ENCODE measurements at places on chromosomes 7 and 10.

GRCh38 chr7:44461387-44461786 is 29.1 kb downstream of the NUDCD3 start:
- no peak for DNase-seq

GRCh38 chr7:97671571-97671970 is 60.3 kb upstream of the TAC1 start:
- no peak for DNase-seq

DNA sequence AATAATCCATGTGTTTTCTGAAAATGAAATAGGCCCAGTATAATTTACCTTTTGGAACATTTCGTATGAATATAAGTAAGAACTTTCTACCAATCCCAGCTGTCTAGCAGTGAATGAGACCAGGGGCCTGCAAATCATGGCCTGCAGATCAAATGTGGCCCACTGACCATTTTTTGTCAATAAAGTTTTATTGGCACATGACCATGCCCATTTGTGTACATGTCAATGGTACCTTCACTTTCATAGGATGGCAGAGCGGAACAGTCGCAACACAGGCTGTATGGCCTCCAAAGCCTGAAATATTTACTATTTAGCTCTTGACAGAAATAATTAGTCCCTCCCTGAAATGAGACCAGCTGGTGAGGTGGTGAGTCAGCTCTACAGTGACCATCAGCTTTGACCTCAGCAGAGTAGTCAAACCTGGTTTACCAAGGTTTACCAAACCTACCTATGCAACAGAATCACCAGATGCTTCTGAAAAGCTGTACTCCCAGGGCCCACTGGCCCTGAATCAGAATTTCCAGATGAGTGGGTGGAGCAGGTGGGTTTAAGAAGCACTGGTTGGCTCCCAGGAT is 13.8 kb upstream of the C10orf90 start:
- peak; percentile 75 for DNase-seq

DNA sequence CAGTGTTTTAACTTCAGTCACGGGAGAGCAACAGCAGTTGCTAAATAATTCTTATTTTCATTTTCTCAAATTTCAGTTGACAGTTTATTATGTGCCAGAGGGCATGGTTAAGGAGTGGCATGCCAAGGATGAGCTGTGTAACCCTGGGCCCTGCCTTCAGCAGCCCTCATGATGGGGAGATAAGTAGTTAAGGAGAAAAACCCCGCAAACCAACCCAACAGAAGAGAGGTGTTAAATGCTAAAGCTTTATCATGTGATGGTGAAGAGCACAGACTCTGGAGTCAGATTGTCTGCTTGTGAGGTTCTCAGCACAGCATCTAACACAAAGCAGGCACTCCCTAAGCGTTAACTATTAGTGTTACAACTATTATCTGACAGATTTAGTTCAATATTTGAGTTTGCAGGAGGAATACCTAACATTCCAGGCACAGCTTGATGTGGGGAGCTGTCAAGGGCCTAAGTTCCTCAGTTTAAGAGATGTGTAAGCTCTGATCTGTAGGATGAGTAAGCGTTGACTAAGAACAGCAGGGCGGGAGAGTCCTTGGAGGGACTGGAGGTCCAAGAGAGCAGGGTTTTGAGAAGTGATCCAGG is 29.6 kb downstream of the STAM start:
- no peak for DNase-seq

DNA sequence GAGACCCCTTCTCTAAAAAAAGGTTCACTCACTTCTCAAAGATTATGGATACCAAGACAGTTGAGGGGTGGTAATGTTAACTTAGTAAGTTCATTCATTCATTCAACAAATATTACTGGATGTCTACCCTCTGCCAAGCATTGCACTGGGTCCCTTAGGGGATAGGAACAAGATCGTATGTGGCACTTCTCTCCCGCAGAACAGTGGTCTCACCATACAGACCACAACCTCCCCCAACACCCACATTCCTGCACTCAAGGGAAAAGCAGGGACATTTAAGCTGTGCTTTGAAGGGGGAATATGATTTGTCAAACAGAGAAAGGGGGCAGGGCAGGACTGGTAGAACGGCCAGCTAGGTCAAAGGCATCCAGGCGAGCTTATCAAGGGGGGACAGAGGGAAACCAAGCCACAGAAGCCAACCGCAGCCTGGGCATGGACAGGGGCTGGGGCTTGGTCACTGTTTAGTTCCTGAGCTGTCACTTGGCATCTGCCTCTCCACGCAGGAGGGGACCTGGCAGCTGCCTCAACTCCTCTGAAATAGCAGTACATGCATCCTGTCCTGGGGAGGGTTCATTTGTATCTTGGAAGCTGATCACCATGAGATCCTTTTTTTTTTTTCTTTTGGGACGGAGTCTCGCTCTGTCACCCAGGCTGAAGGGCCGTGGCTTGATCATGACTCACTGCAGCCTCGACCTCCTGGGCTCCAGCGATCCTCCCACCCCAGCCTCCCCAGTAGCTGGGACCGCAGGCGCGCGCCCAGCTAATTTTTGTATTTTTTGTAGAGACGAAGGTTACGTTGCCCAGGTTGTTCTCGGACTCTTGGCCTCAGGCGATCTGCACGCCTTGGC is 949 bp upstream of the CLIP2 start:
- no peak for DNase-seq

DNA sequence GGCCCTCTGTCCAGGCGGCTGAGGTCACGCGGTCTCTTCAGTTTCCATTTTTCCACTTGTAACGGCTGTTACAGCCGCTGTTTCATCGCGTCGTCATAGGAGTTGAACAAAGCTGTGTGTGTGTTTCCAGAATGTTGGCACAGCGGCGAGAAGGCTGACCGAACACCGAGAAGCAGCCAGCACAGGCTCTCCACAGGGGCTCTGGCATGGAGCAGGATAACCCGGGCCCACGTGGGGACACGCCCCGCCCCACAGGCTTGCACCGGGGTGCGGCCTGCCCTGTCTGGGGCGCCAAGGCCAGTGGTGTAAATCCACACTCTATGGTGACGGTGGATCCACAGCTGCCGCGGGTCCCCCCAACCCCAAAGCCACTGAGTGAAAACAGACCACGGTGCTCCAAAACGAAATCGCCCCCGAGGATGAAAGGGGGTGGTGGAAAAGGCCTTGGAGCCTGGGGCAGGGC is 448.2 kb downstream of the DNAJB6 start:
- DNase-seq: no peak

DNA sequence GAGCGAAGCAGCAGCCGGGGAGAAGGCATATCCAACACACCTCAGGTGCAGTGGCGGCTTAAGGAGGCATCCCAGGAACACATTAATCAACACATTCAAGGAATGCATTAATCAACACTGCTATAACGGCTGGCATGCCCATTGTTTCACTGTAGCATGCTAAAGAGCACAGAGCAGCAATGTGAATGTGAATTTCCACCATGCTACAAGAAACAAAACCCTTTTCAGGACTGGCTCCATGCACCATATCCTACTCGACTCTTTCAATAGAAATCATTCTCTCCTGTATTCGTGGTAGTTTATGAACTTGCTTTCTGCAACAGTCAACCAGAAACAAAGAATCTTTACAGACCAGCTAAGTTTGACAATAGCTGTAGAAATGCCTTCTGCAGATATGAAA is 149.0 kb downstream of the NRCAM start:
- DNase-seq: no peak

GRCh38 chr10:132185601-132186487 is 904 bp upstream of the DPYSL4 start:
- no peak for DNase-seq

DNA sequence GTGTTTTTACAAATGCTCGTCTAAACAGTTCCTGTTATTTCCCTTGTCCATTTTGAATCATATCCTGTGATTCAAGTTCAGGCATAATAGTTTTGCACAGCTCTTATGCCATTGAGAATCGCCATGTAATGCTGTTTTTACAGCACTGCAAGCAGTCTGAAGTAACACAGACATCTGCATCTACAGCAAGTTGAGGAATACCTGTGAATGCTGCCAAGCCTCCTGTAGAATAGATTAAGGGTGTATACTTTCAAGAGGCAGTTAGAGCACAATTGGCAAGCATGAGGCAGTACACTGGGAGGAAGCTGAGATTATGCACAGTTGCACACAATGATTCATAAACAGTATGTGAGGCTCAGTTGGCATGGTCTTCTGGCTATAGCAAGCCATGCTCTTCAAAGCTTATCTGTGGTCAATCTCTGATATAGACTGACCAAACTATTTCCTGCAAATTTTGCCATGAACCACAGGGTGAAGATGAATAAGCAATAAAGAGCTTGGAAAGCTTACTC is 121.9 kb upstream of the AKR1E2 start:
- DNase-seq: peak; percentile 92

GRCh38 chr7:129777993-129778769 is 166.7 kb downstream of the NRF1 start:
- DNase-seq: no peak

GRCh38 chr10:61735882-61736281 is 73.2 kb downstream of the CABCOCO1 start:
- no peak for DNase-seq

- no peak for DNase-seq
These were observed 633.4 kb upstream of the MGMT start for GRCh38 chr10:128833671-128834070.

DNA sequence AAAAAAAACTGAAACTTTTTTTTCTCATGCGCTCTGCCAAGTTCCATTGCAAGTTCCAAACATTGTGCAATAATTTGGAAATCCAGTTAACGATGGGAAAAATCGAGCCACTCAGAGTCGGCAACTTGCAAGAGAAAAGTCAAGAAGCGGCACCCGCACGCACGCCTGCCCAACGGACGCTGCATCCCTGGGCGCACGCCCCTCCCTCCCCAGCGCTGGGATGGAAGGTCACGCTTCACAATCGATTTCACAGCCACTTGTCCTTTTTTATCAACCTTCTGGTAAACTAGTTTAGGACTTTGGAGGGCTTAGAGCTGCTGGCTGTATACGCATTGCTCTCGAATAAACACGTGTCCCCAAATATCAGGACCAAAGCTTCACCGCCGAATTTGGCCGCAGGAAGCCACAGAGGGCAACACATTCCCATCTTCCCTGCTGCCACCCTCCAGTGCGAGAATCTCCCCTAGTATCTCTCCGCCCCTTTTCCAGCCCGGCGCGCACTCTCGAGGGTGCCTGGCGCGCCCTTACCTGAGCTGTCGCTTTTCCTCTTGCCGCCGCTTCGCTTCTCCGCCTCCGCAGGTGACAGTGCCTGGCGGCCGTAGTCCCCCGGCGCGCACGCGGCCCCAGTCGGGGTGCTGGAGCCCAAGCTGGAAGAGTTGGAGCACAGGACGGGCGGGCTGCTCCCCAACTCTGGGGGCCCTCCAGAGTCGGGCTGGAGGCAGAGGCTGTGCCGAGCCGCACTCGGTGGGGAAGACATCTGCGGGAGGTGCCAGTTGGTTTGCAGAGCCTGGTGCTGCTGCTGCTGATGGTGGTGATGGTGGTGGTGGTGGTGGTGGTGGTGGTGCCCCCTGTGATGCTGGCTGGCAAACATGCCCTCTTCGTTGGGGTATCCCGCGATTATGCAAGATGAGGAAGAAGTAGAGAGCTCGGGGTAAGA is 857 bp downstream of the MEOX2 start:
- DNase-seq: no peak

GRCh38 chr7:49669285-49669684 is 104.2 kb upstream of the VWC2 start:
- DNase-seq: no peak

GRCh38 chr10:71285180-71285545 is 33.9 kb upstream of the SLC29A3 start:
- peak; percentile 63 for DNase-seq

- peak; percentile 81 for DNase-seq
These were observed at the start of gene FHIP2A for GRCh38 chr10:114821293-114821914. Gene FHIP2A (plus strand): TSS chr10:114821780. CDS start chr10:114822079, 299 bp downstream.

GRCh38 chr7:84073186-84073875 is 121.3 kb downstream of the SEMA3A start:
- no peak for DNase-seq

DNA sequence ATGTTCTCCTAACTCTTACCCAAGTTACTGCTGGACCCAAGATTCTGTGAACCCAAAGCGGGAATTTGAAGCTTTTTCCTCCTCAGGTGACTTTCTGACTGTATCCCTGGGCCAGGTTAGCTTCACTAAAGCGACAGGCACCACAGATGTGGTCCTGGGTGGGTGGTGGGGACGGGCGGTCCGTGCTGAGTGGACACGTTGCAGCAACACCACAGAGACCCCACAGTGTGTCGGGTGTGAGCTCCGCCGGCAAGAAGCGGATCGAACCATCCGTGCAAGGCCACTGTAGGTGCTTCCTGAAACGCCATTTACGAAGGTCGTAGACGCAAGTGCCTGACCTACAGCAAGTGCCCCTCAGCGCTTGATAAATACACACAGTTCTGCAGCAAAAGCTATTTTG is 325.9 kb downstream of the ADARB2 start:
- DNase-seq: no peak

DNA sequence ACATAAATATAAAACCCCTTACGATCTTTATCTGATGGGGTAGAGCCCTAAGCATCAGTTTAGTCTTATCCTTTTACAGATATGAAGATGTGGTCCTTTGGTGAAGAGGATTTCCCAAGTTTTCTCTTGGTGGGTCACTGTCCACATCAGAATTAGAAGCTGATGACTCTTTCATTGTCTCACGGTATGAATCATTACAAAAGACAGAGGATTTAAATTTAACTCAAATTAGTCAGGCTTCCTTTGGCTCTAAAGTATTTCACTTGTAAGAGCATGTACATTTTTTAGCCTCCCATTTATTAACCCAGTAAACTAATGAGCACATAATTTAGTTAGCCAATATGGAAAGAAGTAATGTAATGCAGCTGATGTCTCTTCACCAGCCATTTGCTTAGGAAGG is 49.9 kb upstream of the TMEM26 start:
- DNase-seq: no peak

- no peak for DNase-seq
These were observed 15.8 kb upstream of the TRIM8 start for GRCh38 chr10:102628451-102628911.

DNA sequence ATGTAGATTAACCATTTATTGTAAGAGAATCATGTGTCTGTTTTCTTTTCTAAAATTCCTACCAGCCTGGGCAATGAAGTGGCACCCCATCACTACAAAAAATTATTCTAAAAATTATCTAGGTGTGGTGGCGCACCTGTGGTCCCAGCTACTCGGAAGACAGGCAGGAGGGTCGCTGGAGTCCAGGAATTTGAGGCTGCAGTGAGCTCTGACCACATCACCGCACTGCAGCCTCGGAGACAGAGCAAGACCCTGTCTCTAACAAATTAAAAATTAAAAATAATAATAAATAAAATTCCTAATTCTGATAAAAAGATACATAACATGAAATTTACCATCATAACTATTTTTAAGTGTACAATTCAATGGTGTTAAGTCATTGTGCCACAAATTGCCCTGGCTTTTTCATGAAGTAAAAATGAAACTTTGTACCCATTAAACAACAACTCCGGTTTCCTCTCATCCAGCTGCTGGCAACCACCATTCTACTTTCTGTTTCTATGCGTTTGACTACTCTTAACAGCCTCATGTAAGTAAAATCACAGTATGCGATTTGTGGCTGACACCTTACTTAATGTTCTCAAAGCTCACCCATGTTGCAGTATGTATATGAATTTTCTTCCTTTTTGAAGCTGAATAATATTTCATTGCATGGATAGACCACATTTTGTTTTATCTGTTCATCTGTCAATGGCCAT is 20.6 kb upstream of the USP6NL start:
- DNase-seq: no peak

GRCh38 chr7:141649137-141649864 is 52.7 kb downstream of the DENND11 start:
- no peak for DNase-seq

- DNase-seq: no peak
These were observed 253.3 kb downstream of the PLXNA4 start for GRCh38 chr7:132322970-132323369.

All from HT-29 (cell line).